Hematopoietic multipotent progenitor cell treated with erythropoietin and hydrocortisone succinate and interleukin-3 and kit ligand, for 15 days (in vitro differentiated cells): ENCODE measurements at places on chromosomes 6 and 20.
A peak's percentile ranks its signal among the peaks of the same experiment; 100 is the strongest.

GRCh38 chr20:46374383-46374782 lies 32.0 kb downstream of the ELMO2 start:
- no peak for DNase-seq

DNA sequence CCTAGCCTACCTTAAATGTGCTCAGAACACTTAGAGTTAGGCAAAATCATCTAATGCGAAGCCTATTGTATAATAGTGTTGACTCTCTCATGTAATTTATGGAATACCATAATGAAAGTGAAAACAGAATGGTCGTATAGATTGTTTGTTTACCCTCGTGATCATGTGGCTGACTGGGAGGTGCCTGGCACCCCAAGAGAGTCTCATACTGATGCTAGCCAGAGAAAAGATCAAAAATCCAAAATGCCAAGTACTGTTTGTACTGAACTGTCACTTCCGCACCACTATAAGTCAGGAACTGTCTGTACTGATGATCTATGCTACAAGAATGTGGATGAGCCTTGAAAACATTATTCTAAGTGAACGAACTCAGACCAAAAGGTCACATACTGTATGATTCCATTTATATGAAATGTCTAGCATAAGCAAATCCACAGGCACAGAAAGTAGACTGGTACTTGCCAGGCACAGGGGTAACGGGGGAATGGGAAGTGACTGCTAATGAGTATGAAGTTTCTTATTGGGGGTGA lies 22.4 kb downstream of the ZMYND8 start:
- DNase-seq = peak; percentile 66

- peak; percentile 82 for DNase-seq
These were observed 7.6 kb upstream of the RNF114 start for GRCh38 chr20:49928411-49929141.

- no peak for DNase-seq
These were observed 73.9 kb upstream of the DUSP22 start for GRCh38 chr6:218153-219018.

GRCh38 chr20:49288784-49289696 lies 11.2 kb upstream of the ZNFX1 start:
- no peak for DNase-seq

DNA sequence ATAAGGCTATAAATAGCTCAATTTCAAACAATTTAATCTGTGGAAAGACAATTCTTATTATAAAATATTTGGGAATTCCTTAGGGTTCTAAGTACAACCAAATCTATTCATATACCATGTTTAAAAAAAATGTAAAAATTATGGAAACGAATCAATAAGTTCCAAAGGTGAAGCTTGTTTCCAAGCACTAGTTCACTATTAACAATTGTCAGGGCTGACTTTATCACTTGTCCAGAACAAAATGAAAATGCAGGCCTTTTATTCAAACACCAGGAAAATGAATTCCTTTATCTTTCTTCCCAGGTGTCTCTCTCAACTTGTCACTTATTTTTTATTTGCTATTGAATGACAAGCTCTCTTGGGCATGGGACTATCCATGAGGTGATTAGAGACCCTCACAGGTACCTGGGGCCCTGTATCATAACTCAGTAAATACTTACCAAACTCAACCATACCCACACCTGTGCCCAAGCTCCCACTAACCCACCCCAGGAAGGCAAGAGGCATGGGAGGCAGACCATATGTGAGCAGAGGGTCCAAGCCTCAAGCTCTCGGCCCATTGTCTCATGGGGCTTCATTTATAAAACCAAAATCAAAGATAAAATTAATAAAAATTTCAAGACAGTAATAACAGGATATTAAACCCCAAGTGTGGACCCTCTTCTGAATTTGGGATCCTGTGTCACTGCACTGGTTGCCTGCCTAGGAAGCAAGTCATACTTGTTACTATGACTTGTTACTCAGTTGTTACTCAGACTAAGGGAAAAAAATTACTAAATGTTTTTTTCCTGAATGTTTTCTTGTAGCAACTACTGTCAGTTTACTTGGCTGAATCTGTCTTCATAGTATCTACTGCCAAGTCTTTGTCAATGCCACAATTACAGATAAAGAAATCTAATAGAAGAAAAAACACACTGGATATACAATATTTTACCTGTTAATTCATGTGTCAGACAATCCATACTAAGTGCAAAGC lies 54.7 kb downstream of the PTPRK start:
- DNase-seq = no peak

DNA sequence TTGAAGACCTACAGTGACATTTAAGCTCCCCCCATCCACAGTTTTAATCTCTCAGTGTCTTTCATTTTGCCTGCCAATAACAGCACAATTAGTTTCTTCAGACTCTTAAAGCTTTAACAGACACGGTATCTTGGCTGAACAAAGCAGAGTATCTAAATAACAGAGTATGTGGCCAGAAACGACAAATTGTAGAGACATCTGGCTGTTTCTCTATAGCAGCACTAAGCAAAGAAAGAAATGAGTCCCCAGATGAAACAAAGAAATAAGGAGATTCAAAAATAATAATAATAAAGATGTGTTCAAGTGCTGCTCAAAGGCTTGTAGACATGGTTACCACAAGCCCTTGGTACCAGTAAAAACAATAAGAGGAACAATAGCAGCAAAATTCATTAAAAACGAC lies 97.8 kb upstream of the HDAC2 start:
- no peak for DNase-seq

DNA sequence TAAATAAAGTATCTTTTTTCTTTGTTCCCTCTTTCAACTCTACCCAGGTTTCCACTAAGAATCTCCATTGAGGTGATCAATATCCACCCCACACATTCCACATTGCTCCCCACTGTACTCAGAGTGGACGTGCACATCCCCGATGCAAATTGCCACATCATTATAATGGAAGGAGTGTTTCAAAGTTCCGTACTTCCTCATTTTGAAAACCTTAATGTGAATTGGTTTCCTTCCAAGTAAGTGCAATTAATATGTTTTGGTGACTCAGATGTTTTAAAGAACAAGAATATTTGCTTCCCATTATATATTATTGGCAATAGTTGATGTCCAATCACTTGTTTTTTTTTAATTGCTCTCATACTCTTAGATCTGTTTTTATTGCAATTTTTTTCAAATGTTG lies 463.6 kb downstream of the HACE1 start:
- no peak for DNase-seq

DNA sequence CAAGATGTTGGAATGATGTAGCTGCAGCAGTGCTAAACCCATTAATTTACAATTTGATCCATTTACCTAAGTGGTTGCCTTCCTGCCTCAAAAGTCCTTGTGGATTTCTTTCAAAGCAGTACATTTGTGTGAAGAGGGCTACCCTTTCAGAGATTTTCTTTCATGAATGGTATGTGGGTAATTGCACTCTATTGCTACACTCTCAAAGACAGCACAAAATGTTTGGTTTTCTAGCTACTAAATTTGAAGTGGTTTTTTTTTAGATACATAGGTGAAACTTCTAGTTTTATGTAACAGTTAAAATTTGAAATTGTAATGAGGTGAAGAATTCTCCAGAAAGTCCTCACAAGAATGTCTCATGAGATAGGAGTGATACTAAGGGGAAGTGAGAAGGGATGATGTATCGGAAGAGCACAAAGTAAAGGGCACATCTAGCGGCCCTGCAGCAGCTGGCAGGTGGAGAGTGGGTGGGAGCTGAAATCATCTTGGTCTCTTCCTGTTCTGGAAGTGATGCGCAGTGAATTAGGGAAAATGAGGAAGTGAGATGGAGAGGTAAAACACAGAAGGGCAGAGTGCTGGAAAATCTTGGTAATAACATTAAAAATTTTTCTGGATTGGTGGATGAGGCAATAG lies 236.8 kb upstream of the MAN1A1 start:
- no peak for DNase-seq
